CD4-positive, alpha-beta T cell (primary cell): ENCODE measurements at places on chromosomes 3 and 15.

- peaks cover 4% of the 10 kb centered on the region for H3K27me3 ChIP-seq
- DNase-seq: no peak
- H3K27ac ChIP-seq: no peak overlapping the region
- no peaks in the 10 kb centered on the region for H3K36me3 ChIP-seq
Measured at GRCh38 chr3:44036850-44037249, 204.8 kb upstream of the TOPAZ1 start.

GRCh38 chr3:119457246-119457645 is 6.2 kb downstream of the TMEM39A start:
- no peak overlapping the region for H3K4me3 ChIP-seq
- peaks cover 80% of the 10 kb centered on the region for H3K36me3 ChIP-seq
- H3K27ac ChIP-seq: no peak overlapping the region
- no peaks in the 10 kb centered on the region for H3K27me3 ChIP-seq

GRCh38 chr3:52290596-52291507 is 3.2 kb downstream of the GLYCTK start:
- no peak overlapping the region for H3K4me3 ChIP-seq
- no peak overlapping the region for H3K27ac ChIP-seq
- peaks cover 48% of the 10 kb centered on the region for H3K36me3 ChIP-seq
- H3K27me3 ChIP-seq: no peaks in the 10 kb centered on the region

DNA sequence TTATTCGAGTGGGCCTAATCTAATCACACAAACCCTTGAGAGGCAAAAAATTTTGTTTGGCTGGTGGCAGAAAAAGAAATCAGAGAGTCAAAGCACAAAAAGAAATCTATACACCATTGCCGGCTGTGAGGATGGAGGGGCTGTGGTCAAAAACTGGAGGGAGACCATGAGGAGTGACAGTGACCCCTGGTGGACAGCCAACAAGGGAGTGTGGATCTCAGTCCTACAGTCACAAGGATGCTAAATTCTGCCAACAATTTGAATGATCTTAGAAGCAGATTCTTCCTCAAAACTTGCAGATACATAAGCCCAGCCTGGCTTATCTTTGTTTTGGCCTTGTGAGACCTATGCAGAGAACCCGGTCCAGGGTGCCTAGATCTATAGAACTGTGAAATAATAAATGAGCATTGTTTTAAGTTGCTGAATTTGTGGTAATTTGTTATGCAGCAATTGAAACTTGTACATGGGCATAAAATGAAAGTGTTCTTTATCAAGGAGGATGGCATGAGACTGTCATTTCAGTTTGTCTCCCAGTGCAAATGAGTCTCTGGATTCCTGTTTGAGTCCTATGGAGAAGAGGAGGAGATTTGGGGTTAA is 103.0 kb upstream of the ARHGEF26 start:
- peak; percentile 17 for DNase-seq
- H3K4me3 ChIP-seq: no peak overlapping the region
- H3K36me3 ChIP-seq: no peaks in the 10 kb centered on the region
- no peaks in the 10 kb centered on the region for H3K27me3 ChIP-seq
- no peak overlapping the region for H3K27ac ChIP-seq

DNA sequence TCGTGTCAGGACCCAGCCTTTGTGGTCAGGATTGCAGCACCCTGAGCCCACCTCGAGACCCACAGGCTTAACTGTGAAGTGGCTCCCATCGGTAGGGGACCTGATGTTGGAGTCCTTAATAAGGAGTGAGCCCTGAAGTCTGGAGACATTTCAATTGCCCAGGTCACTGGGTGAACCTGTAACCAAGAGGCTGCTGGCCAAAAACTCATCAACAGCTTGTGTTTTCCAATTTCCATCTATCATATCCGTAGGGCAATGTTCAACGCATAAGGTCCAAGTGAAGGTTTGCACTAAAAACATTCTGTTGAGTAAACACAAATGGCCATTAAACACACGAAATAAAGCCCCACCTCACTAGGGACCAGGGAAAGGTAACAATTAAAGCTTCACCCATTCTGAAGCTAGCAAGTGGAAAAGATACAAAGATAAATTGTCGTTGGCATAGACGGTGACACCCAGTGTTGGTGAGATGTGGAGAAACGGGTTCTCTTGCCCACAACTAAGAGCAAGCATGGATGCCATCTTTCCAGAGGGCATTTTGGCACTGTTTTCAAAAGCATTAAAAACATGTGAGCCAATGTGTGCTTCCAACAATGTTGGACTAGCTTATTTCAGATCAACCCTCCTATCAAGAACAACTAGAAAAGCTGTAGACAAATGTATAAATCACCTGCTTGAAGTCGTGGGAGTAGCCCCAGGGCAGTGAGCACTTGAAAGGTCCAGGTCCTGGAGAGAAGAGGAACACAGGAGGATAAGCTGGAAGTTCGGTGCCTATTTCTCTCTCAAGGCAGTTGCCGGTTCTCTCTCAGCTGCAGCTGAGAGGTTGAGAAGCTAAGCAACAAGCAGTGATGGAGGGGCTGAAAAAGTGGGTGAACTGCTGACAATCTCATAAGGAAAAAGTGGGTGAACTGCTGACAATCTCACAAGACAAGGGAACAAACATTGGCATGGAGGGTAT is 56.3 kb upstream of the PCSK6 start:
- H3K4me1 ChIP-seq: no peaks in the 10 kb centered on the region
- no peaks in the 10 kb centered on the region for H3K36me3 ChIP-seq
- no peak for DNase-seq
- H3K27me3 ChIP-seq: peaks cover 5% of the 10 kb centered on the region
- H3K4me3 ChIP-seq: no peak overlapping the region

- H3K36me3 ChIP-seq: no peaks in the 10 kb centered on the region
- no peaks in the 10 kb centered on the region for H3K4me1 ChIP-seq
- no peak for DNase-seq
- no peak overlapping the region for H3K27ac ChIP-seq
- H3K4me3 ChIP-seq: no peak overlapping the region
- H3K27me3 ChIP-seq: no peaks in the 10 kb centered on the region
Measured at GRCh38 chr3:65772758-65773157, 266.0 kb downstream of the MAGI1 start.

DNA sequence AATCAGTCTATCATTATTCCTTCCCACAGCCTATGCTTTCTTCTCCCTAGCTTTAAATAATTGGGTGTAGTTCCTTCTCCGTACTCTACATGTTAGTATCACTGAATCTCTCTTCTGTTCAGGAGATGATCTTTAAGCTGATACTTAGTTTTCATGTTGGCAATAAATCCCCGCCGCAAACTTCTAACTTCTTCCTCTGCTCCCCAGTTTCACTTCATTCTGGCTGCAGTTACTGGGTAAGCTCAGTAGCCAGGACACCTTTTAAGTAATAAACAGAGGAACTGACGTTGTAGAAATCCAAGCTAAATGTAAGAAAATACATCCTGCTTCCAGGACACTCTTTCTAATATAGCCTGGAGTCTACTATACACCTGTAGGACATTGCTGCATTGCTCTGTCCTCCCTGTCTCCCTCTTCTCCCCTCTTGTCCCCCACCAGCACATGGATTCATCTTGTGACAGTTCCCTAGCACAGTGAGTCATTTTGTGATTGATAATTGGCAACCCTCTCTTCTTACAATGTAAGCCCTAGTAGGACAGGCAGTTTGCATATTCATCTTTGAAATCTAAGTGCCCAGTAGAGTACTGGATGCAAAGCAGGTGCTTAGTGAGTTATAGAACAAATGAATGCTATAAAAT is 598.2 kb downstream of the UNC13C start:
- no peaks in the 10 kb centered on the region for H3K27me3 ChIP-seq
- no peak overlapping the region for H3K4me3 ChIP-seq
- no peaks in the 10 kb centered on the region for H3K36me3 ChIP-seq
- no peak overlapping the region for H3K27ac ChIP-seq
- DNase-seq: no peak
- H3K4me1 ChIP-seq: no peaks in the 10 kb centered on the region

- no peak for DNase-seq
- no peaks in the 10 kb centered on the region for H3K36me3 ChIP-seq
- no peaks in the 10 kb centered on the region for H3K27me3 ChIP-seq
- peaks cover 2% of the 10 kb centered on the region for H3K4me1 ChIP-seq
- no peak overlapping the region for H3K4me3 ChIP-seq
- no peak overlapping the region for H3K27ac ChIP-seq
Measured at GRCh38 chr15:66572146-66572545, 6.3 kb upstream of the LCTL start.

- DNase-seq: no peak
- no peaks in the 10 kb centered on the region for H3K36me3 ChIP-seq
- H3K4me1 ChIP-seq: peaks cover 2% of the 10 kb centered on the region
- no peaks in the 10 kb centered on the region for H3K27me3 ChIP-seq
- no peak overlapping the region for H3K27ac ChIP-seq
Measured at GRCh38 chr15:69323893-69324430, 25.2 kb downstream of the PAQR5 start.

DNA sequence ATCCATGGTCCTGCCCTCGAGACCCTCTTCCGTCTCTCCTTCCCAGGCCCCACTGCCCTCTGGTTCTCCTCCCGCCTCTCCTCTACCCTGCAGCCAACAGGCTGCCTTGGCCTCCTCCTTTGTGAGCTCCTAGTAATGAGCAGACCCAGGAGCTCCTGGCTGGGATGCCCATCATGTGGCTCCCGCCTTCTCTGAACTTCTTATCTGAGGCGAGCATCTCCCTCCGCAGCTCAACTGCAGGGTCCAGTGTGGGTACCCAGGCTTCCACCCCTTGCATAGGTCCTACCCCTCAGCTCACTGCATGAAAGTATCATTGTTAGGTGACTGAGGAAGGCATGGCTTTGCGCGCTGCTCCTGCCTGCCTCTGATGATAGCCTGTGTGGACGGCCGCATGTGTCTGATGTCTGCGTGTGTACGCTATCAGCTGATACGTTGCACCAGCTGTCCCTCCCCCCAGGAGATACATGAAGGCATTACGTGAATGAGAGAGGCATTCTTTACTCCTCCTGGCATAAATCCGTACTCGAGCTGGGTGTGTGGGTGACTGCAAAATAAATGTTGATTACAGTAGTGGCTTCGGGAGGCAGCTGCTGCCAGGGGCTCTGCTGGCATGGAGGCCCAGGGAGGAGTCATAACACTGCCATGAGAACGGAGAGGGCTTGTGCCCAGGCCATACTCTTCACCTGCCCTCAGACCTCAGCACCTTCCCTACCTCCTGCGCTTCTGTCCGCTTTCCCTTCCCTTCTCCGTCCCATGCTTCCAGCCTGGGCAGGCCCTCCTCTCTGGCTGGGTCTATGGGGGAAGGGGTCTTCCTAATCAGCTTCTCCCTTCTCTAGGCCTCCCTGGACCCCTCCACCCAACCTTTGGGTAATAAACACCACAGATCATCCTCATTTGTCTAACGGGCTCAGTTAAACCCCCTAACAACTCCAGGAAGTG is 48.8 kb downstream of the ZNF710 start:
- no peak overlapping the region for H3K4me3 ChIP-seq
- H3K27me3 ChIP-seq: no peaks in the 10 kb centered on the region
- no peak overlapping the region for H3K27ac ChIP-seq

DNA sequence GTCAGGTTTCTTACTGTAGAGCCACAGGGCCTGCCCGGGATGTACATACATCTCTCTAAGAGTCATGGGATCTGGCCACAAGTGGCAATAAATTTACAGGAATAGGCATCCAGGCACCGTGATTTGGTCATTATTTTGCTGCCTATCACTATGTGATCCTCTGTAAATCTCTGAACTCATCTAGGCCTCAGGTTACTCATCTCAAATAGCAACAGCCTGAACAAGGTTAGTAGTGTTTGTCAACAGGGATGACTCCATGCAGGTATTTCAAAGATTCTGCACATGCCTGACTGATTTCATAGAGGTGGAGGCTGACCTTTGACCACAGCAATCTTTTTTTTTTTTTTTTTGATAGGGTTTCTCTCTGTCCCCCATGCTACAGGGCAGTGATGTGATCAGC is 88.8 kb upstream of the TBL1XR1 start:
- no peak overlapping the region for H3K4me3 ChIP-seq
- DNase-seq: no peak
- no peaks in the 10 kb centered on the region for H3K36me3 ChIP-seq
- no peaks in the 10 kb centered on the region for H3K27me3 ChIP-seq
- H3K4me1 ChIP-seq: peaks cover 17% of the 10 kb centered on the region
- H3K27ac ChIP-seq: no peak overlapping the region

DNA sequence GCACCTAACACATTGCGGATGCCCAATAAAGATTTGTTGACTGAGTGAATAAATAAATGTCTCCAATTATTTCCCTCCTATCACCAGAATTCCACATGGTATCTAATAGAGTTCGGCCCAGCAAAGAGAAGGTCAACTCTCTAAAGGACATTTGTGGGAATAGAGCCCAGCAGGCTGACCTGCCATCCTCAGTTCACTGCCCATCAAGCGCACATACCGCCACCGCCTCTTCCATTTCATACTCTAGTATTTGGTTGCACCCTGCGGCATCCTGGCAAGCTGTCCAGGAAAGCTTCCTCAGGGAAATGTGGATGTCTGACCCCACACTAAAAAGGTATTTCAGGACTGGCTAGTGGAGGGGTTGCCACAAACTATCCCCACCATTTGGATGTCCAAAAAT is 29.8 kb upstream of the DLG1 start:
- H3K4me1 ChIP-seq: no peaks in the 10 kb centered on the region
- H3K27me3 ChIP-seq: no peaks in the 10 kb centered on the region
- no peak overlapping the region for H3K4me3 ChIP-seq
- DNase-seq: no peak
- H3K27ac ChIP-seq: no peak overlapping the region
